T-helper 9 cell (primary cell): ENCODE measurements at places on chromosomes 13 and 19.

DNA sequence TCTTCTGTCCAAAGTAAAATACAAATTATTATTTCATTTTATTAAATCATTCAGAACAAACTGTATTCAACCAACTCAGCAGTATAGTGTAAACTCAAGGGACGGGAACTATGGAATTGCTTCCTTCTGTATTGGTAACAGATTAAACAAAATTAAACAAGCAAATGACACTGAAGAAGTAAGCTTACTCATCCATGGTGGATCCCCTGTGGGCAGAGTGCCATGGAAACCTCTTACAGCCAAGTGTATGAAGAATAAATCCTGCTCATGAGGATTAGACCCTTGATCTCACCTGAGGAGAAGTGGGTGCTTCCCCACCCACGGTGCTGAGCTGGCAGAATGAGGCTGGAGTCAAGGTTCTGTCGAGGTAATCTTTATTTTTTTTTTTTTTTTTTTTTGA lies 18.0 kb upstream of the RFXAP start:
- DNase-seq, result no peak

DNA sequence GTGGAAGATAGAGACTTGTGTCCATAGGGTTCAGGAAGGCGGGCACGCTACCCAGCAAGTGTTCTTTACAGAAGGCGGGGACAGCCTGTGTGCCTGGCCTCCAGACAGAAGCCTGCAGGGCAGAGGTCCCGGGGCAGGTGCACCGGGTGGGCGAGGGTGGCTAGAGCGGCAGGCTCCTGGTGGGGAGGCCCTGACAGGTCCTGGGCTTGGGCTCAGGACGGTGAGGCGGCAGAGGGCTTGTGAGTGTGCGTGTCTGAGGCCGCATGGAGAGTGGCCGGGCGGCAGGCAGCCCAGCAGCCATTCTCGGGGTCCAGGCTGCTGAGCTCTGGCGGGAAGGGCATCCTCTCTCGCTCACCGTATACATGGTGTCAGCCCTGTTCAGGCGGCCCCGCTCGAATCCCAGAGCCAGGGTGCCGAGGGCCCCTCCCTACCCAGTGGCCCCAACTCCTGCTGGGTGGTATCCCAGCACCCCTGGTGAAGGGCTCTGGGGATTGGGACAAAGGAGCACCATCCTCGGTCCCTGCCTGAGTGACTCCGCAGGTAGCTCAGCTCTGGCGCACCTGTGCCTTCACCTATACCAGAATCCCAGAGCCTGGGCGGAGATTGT lies 3.0 kb upstream of the AMH start:
- no peak for DNase-seq

- DNase-seq, result no peak
Measured at GRCh38 chr13:79401259-79402070, 4.6 kb downstream of the RBM26 start.

GRCh38 chr19:2207991-2208860 lies 27.9 kb downstream of the PLEKHJ1 start:
- no peak for DNase-seq

- DNase-seq, result peak; percentile 2
Measured at GRCh38 chr19:37654629-37655300, 500 bp downstream of the ZFP30 start.
